Activated CD4-positive, alpha-beta memory T cell treated with anti-CD3 and anti-CD28 coated beads, Interleukin-2, amount 10 ng/mL, durations not matched to agents 7 days and 5 days (primary cell): ENCODE measurements at places on chromosomes 13 and 19. TPM values are rescaled to one million over a fixed set of nuclear protein-coding genes. Genes with fewer than 3 reads are reported as not detected.

DNA sequence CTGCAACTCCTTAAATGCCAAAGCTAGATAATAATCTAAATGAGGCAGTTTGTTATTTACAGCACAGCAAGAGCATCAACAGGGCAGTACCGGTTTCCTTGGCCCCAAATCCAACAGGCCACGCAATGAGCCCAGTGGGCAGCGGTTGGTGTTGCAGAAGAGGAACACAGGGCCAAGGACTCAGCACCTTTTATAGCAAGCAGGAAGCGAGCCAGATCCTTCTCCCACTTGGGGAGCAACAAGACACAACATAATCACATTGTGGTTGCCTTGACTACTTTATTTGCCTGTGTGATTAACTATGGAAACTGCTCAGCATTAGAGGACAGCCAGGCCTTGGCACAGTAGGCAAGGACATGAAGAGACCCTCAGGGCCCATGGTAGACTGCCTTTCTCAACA is 67.1 kb upstream of the HTR2A start:
- no peaks in the 10 kb centered on the region for H3K36me3 ChIP-seq
- H3K4me1 ChIP-seq: no peaks in the 10 kb centered on the region
- no peak for DNase-seq

DNA sequence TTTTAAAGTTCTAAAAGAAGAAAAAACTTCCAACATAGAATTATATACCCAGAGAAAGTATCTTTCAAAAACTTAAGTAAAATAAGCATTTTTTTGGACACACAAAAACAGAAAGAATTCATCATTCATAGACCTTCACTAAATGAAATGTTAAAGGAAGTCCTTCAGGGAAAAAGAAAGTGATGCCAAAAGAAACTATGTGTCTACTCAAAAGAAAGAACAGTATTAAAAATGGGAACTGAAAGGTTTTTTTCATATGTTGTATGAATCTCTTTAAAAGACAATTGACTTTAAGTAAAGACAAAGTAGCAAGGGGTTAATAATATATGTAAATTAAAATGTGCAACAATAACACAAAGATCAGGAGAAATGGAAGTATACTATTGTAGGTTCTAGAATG is 96.5 kb downstream of the DHRS12 start:
- peaks cover 27% of the 10 kb centered on the region for H3K36me3 ChIP-seq
- no peak overlapping the region for H3K4me3 ChIP-seq
- no peak overlapping the region for H3K27ac ChIP-seq
- no peaks in the 10 kb centered on the region for H3K4me1 ChIP-seq
- DNase-seq: no peak
- no peaks in the 10 kb centered on the region for H3K27me3 ChIP-seq

DNA sequence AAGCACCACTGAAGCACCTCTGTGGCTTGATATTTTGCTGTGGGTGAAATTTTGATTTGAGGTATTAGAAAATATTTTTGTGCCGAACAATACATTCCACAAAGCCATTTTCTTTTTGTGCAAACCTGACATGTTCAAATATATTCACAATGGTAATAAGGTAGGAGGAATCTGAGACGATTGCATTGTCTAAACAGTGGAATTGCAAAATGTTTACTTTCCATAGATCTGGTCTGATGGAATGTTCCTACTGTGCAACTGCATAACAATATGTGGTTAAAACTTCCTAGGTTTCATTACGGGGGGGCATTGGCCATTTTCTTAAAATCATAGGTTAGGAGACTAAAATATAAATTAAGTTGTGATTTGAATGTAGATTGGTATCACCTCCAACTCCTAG is 42.7 kb upstream of the AKAP11 start:
- H3K4me3 ChIP-seq: no peak overlapping the region
- DNase-seq: no peak
- no peak overlapping the region for H3K27ac ChIP-seq
- H3K36me3 ChIP-seq: peaks cover 35% of the 10 kb centered on the region
- no peaks in the 10 kb centered on the region for H3K27me3 ChIP-seq
- H3K4me1 ChIP-seq: no peaks in the 10 kb centered on the region

DNA sequence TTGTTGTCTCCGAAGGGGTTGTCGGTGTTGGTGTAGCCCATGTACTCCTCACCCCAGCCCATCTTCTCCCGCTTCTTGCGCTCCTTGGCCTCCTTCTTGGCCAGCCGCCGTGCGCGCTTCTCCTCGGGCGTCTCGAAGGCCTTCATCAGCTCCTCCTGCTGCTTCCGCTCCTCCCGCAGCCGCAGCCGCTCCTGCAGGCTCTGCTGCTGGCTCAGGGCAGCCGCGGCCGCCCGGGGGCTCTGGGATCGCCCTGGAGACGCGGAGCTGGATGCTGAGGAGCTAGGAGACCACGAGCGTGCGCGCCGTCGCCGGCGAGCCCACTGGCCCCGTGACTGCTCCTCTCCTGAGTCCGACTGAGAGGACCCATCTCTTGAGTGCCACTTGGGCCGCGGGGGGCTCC is 2.9 kb downstream of the CACTIN start:
- H3K36me3 ChIP-seq: no peaks in the 10 kb centered on the region
- H3K4me1 ChIP-seq: peaks cover 32% of the 10 kb centered on the region
- H3K27ac ChIP-seq: no peak overlapping the region
- no peaks in the 10 kb centered on the region for H3K27me3 ChIP-seq

DNA sequence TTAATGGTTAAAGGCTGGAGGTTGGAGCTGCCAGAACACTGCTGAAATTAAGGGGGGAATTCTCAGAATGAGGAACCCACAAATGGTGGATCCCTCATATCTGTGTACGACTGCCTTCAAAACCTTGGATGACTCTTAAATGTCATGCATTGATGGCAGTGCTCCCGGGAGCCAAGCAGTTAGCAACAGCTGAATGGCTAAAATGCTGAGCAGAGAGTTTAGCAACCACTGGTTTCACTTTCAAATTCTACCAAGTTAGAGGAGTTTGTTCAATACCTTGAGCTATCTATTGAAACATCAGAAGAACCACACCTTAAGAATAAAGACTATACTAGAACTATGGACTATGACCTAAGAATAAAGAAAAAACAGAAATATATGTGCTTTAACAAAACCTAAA is 41.4 kb downstream of the UQCRFS1 start:
- H3K27me3 ChIP-seq: no peaks in the 10 kb centered on the region
- H3K4me1 ChIP-seq: peaks cover 3% of the 10 kb centered on the region
- H3K36me3 ChIP-seq: no peaks in the 10 kb centered on the region
- no peak overlapping the region for H3K27ac ChIP-seq
- H3K4me3 ChIP-seq: no peak overlapping the region

DNA sequence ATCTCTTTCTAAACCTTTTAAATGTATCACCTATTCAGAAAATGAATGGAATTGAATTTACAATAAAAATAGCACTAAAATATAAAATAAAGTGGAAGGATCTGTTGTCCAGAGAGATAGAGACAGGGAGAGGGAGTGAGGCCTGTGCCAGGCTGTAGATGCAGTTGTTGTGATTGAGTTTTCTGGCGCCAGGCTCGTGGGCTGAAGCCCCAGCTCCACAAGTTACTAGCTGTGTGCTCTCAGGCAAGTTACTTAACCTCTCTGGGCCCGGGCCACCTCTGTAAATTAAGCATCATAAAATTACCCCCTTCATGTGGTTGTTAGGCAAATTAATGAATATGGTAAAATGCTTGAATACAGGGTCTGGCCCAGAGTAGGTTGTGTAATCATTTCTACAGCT is 52.3 kb upstream of the USP29 start:
- no peak overlapping the region for H3K4me3 ChIP-seq
- no peak overlapping the region for H3K27ac ChIP-seq
- no peaks in the 10 kb centered on the region for H3K4me1 ChIP-seq
- no peaks in the 10 kb centered on the region for H3K27me3 ChIP-seq

- H3K27me3 ChIP-seq: no peaks in the 10 kb centered on the region
- H3K4me1 ChIP-seq: peaks cover 26% of the 10 kb centered on the region
- no peak overlapping the region for H3K27ac ChIP-seq
- H3K36me3 ChIP-seq: peaks cover 8% of the 10 kb centered on the region
Measured at GRCh38 chr19:12484011-12484370, 625 bp downstream of the ZNF709 start.

DNA sequence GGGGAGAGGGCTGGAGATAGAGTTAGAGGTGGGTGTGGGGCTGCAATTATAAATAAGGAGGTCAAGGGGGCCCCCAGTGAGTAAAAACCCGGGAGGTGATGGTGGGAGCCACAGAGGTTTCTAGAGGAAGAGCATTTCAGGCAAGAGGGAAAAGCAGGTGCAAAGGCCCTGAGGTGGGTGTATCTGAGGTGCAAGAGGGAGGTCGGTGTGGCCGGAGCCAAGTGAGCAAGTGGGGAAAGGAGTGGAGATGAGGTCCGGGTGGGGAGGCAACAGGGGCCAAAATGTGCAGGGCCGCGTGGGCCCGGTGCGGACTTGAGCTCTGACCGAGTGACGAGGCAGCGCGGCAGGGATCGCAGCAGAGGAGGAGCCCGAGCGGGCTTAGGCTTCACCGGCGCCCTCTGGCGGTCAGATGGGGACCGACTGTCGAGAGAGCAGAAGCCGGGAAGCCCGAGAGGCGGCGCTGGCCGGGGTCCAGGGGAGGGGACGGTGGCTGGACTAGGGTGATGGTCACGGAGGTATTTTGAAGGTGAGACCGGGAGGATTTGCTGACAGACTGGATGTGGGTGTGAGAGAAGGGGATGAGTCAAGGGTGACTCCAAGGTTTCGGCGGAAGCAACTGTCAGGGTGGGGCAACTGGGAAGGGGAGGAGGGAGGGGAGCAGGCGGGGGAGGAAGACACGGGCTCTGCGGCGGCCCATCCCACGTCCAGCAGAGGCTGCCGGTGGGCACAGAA is 17.7 kb upstream of the SPACA4 start:
- H3K27me3 ChIP-seq: no peaks in the 10 kb centered on the region
- H3K4me3 ChIP-seq: peak overlapping the region; percentile 77
- peak; percentile 91 for DNase-seq
- H3K4me1 ChIP-seq: peaks cover 48% of the 10 kb centered on the region

DNA sequence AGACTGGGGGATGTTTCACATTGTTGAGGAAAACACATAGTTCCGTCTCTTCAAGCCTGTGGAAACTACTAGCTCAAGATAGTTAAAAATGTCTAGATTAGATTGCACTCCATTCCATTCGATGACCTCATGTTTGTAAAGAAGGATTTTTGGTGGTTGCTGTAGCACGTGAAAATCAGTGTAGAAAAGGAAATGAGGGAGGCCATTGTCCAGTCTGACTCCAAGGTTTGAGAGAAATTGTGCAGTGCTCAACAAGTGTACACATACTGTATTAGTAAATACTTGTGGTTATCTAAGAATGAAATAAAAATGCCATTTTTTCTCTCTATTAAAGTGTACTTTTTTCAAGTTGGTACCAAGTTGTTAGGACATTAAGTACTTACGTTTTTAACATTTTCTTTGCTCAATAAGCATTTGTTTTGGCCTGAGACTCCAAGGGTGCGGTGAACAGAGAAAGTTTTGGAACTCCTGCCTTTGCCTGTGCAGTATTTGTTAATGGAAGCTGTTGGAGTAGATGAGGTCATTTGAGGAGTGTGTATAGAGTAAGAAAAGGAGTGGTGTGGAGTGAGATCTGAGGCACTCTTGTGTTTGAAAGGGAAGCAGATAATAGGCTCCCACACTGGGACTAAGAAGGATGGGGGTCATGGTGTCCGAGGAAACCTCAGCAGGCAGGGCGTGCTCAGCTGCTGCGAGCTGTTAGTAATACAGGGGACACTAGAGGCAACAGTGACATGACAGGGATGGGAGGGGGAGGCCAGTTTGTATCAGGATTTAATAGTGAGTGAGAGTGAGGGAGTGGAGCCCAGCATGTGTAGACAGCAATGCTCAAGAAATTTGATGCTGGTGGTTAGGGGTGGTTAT is 4.4 kb downstream of the WASF3 start:
- no peak overlapping the region for H3K27ac ChIP-seq
- H3K4me3 ChIP-seq: no peak overlapping the region
- DNase-seq: no peak
- H3K27me3 ChIP-seq: peaks cover 29% of the 10 kb centered on the region
- no peaks in the 10 kb centered on the region for H3K36me3 ChIP-seq

DNA sequence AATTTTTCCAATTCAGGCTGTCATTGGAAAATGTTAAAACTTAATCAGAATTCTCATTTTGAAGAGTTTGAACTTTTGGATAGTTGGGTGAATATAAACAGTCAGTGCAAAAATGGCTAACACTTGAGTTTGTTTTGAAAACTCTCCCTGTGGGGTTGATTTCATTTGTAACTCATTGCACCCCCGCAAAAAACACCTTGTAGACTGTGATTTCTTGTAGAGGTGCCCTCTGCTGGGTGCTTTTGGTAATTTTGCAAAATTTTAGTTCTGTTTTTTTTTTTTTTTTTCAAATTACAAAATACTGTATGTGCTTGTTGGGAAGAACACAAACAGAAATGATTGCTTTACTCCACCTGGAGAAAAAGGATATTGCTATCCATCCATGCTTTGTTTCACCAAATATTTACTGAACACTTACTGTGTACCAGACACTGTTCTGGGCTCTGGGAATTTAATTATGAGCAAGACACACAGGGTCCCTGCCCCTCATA is 28.2 kb upstream of the GPI start:
- peak; percentile 48 for DNase-seq
- peaks cover 38% of the 10 kb centered on the region for H3K36me3 ChIP-seq
- peaks cover 5% of the 10 kb centered on the region for H3K4me1 ChIP-seq
- no peak overlapping the region for H3K27ac ChIP-seq

GRCh38 chr13:97231829-97232196 is 9.7 kb downstream of the MBNL2 start:
- H3K36me3 ChIP-seq: peaks cover 7% of the 10 kb centered on the region
- no peak overlapping the region for H3K4me3 ChIP-seq
- DNase-seq: no peak
- H3K4me1 ChIP-seq: peaks cover 18% of the 10 kb centered on the region
- H3K27me3 ChIP-seq: no peaks in the 10 kb centered on the region

- no peaks in the 10 kb centered on the region for H3K27me3 ChIP-seq
- no peaks in the 10 kb centered on the region for H3K4me1 ChIP-seq
- DNase-seq: no peak
- H3K27ac ChIP-seq: no peak overlapping the region
- no peaks in the 10 kb centered on the region for H3K36me3 ChIP-seq
Measured at GRCh38 chr13:40694426-40694825, 28.0 kb upstream of the FOXO1 start.

- H3K4me1 ChIP-seq: no peaks in the 10 kb centered on the region
- no peak for DNase-seq
- no peaks in the 10 kb centered on the region for H3K36me3 ChIP-seq
- no peak overlapping the region for H3K4me3 ChIP-seq
- H3K27ac ChIP-seq: no peak overlapping the region
Measured at GRCh38 chr13:61277586-61278276, 137.9 kb downstream of the PCDH20 start.

DNA sequence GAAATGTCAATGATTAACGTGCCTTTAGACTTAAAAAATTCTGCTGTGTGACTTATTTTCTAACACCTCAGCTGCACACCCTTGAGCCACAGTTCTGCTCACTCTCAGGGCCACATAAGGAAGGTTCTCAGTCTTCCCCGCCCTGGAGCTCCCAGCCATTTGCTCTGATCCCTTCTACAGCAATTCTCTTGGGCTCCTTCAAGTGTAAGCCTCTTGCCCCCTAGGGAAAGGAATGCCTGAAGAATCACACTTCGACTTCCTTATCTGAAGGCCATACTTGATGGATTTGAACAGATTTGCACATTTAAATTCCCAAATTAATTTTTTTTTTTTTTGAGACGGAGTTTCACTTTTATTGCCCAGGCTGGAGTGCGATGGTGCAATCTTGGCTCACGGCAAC is 44.2 kb downstream of the RASA3 start:
- no peak overlapping the region for H3K27ac ChIP-seq
- no peaks in the 10 kb centered on the region for H3K27me3 ChIP-seq
- peaks cover 37% of the 10 kb centered on the region for H3K36me3 ChIP-seq
- no peak overlapping the region for H3K4me3 ChIP-seq
- no peak for DNase-seq

Gene TPP2
- total RNA-seq: 96.8 TPM

Gene ZNF726
- 9.7 TPM for total RNA-seq

Gene KLK5
- total RNA-seq: not detected

Gene NCR1
- total RNA-seq: not detected

Gene CLIP3
- total RNA-seq: 2.2 TPM

Gene OR10H1
- not detected for total RNA-seq

Gene SMAD9
- not detected for total RNA-seq

Gene ICAM1
- 23.8 TPM for total RNA-seq

Gene ARL11
- total RNA-seq: 0.63 TPM
